T-helper 22 cell (primary cell): ENCODE measurements at places on chromosomes 1 and 21.

- DNase-seq, result no peak
Observed at GRCh38 chr1:83794384-83794783, 204.5 kb downstream of the TTLL7 start.

DNA sequence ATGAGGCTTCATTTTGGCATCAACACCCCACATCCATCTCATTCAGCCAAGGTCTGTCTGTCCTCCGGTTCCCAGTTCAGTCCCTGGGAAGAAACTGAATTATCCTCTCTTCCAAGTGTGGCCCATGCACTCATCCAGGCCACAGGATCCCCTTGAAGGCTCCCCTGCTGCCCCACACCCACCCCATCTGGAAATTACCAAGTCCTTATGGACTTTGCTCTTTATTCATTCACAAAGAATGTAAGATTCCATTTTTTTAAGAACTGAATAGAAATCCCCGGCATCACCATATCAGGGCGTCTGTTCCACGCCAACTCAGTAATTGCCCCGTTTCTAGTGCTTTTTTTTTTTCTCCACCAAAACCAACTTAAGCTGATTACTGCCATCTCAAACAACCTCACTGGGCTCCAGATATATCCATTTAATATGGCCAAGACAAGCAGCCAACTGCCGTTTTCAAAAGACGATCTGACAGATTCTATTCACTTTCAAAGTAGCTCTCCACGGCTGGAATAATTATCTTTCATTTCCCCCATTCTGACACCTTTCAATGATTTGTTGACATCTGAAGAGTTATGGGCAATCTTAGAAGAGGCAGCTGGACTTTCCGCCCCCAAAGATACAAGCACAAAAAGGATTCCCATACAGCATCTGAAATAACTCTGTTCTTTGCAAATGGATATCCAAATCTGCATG is 55.9 kb downstream of the OLIG1 start:
- DNase-seq, result no peak

- DNase-seq, result no peak
Observed at GRCh38 chr1:183628537-183628936, 7.0 kb downstream of the ARPC5 start.

- DNase-seq, result no peak
Observed at GRCh38 chr1:7693662-7694061, 77.4 kb upstream of the VAMP3 start.

DNA sequence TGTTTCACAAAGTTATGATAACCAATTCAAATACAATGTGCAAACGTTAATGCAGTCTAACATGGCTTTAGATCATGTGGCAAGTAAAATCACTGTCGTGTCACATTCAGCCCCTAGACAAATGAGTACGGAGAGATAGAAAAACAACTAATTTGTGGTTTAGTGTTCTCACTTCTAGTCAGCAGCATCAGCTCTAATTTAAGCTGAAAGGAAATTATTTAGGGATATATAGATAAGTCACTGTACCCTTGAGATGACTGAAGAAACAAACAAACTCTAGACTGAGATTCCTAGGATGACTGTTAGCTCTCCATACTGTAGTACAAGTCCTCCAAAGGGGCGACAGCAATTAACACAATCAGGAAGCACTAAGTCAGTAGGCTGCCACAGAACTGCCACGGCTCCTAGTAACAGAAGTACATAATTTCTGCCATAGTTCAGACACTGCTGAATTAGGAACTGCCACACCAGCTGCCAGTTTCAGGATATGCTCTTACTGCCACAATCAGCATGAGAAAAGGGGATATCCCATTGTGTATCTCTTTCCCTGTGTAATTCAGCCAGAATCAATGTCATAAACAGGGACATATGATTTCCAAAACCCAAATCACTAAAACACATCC is 150.4 kb upstream of the NEGR1 start:
- DNase-seq, result no peak

GRCh38 chr1:58786184-58786926 is 2.5 kb upstream of the JUN start:
- no peak for DNase-seq

- peak; percentile 53 for DNase-seq
Observed at GRCh38 chr1:161726473-161727255, 5.3 kb downstream of the FCRLB start.

DNA sequence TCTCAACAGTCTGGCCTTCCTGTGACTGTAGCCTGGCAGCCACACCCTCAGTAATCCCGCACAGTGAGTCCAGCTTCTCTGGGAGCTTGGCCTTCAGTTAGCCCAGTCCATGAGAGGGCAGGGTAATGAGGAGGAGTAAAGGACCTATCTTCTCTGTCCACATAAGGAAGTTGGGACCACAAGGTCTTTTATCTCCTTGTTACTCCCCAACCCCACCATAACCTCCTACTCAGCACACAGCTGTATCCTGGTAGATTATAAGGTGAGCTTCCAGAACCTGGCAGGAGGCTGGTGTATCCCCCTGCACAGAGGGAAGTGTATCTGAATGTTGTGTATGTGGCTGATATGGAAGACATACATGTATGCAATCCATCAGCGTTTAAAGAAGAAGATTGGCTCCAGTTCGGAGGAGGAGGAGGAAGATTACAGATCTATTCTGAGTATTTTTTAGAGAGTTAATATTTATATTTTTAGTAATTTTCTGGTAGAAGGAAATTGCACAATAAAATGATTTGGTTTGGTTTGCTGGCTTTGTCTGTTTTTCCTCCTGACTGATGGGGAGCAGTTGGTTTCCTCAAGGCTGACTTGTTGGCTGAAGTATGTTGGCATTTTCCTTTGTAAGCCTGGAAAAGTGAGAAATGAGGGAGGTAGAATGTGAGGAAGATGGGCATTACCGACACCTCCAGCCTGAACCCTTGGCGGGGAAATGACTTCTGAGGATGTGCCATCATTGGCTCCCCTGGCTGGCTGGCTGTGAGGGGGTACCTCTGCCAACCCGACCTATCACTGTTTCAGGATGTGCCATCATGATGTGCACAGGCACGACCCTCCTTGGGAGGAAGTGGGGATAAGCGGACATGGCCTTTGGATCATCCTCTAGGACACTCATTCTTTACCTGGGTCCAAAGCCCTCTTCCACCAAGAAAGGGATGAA is 5.0 kb downstream of the C1orf226 start:
- no peak for DNase-seq

DNA sequence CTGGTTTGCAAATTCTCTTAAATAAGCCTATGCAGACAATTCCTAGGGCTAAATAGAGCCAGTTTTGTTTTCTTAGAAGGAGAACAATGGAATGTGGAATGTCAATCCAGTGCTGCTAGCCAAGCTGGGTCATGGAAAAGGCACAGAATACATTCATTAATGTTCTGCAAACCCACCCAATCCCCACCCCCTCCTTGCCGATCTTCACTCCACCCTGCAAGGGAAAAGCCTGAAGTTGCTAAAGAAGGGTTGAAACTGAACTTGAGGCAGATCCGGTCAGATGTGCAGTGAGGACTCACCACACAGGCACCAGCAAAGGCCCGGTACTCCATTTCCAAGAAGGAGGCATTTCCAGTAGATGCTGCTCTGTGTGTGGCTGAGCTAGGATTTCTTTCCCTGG is 179.6 kb downstream of the PLPP3 start:
- no peak for DNase-seq

- no peak for DNase-seq
Observed at GRCh38 chr1:40132383-40133311, 28.5 kb upstream of the RLF start.

DNA sequence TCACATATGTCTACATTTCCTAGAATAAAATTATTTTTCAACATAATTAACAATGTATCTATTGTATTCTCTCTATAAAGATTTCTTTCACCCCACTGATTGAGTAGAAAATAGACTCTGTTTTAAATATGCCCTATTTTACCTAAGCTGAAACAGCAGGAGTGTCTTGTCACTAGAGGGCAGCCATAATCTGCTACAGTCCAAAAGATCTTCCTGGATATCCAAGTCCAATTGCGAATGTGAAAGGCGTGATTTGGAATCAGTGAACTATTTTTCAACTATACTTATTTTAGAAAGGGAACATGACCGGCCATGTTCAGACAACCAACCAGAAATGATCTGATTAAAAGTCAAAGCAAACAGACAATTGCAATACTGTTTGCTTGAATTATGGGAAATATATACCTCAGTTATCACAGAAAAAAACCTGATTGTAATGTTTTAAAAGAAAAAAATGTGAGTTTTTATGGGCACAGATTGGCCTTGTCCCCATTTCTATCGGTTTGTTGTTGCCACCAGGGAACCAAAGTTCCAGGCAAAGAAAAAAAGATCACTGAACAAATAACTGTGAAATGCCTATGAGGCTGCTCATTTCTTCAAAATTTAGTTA is 1211.0 kb upstream of the ADGRL4 start:
- no peak for DNase-seq

DNA sequence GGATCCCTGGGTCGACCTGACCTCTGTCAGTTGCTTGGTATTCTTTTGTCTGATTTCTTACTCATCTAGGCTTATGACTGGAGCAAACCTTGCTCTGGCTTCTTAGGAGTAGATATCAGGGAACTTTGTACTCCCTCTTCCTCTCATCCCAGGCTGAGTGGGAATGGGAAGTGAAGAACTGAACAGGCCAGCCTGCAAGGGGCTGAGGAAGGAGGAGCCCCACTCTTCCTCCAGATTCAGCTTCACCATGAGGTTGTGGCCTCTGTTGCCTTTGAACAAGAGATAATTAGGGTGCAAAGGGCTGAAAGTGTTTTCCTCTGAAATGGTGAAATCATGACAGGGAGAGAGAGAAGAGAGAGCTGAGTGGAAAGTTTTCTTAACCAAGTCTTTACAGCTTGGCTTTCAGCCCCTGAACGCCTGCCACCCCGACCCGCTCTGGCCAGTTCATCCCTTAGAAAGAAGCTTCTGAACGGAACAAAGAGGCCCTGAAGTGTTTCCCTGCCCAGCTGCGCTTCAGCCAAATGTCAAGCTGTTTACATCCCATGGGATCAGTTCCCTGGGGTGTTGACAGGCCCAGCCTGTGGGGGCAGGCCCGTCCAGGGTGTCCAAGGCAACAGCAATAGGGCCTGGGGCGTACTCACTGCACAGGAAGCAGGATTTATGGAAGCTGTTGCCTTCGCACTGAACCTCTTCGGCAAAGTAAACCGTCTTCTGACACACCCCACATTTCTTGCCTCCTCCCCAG is 11.2 kb downstream of the CSRP1 start:
- DNase-seq, result no peak

GRCh38 chr21:35426469-35426868 is 377.4 kb upstream of the RUNX1 start:
- DNase-seq, result no peak

DNA sequence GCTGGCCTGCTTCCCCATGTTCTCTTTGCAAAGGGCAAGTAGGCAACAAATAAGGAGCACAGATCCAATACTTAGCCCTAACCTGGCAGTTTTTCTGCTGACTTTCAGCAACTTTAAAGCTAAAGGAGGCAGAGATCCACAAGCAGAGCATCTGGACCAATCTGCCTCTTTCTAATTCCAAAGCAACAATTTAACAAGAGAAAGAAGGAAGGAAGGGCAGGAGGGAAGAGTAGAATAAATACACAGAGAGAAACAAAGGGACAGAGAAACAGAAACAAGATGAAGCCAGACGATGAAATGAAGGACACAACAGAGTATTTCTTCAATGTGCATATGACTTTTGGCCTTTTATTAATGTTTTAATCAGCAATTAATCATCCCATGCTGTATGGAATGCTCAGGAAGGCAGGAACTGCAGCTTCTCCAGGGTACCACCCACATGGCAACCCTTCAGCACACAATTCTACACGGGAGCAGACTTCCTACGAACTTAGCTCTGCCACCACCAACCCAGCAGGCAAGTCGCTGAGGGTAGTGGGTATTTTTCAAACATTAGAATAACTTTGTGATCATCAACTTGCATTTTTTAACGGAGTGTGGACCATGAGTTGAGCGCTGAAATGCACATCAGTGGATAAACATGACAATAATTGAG is 15.3 kb downstream of the CLCC1 start:
- DNase-seq, result no peak

DNA sequence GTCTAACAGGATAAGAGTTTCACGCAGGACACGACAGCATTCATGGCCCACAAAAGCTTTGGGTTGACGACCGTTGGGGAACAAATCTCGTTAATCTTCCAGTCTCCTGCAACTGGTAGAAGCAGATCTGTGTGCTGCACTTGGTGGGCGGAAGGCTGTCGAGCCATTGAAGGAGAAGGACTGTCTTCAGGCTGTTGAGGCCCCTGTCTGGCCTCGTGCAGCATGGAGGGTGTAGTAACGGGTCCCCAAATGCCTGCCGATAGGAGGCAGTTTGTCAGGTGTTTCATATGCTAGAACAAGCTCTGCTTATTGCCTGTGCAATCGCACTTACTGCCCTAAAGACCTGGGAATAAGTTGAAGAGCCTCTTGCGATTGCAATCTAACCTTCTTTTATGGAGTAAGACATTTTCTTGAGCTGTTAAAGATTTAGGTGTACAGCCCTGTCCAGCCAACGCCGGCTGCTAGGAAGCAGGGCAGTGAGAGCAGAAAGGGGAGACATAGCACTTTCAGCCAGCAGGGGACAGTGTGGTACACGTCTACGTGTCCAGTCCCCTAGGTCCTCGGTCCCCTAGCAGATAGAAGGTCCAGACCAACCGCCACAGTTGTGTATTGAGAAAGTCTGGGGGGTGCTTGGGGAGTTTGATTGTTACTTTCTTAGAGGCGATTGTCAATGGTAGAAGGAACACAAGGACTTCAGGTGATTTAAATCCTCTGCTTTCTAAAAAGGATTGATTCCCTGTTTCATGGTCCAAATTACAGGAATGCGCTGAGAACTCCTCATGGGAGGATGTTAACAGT is 102.3 kb upstream of the TMPRSS2 start:
- DNase-seq, result no peak

- no peak for DNase-seq
Observed at GRCh38 chr1:1120866-1121591, 5.1 kb upstream of the C1orf159 start.

- no peak for DNase-seq
Observed at GRCh38 chr1:178266619-178267066, 172.7 kb downstream of the RASAL2 start.

GRCh38 chr1:110292031-110292741 is 47.0 kb upstream of the RBM15 start:
- no peak for DNase-seq

DNA sequence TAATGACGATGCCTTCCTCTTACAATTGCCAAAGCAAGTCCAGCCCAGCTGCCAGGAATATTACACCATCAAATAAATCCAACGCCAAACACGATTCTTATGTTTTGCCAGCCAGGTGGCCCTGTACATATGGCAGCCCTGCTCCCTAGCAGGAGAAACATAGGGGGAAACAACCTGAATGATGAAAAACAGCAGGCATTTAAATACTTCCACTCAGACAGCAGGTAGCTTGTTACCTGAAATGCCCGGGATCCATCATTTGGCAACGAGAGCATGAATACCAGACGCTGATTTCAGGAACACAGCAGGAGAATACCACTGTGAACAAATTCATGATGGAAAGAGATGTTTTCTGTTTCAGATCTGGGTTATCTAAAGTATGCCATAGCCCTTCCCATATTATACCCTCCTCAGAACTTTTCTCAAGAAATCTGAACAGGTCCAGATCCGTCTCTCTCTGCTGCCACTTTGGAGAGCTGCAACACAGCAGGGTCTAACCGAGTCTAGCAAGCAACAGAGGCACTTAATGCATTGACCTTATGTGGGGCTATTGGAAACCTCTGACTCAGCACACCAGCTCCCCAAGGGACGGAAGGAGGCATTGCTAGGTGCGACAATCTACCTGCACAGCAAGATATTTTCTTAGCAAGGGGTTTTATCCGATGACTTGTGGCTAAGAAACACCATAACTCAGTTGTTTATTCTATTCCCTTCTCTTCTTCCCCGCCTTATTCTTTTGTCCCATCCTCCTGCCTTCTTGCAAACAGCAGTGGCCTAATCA is 166.3 kb downstream of the BARHL2 start:
- no peak for DNase-seq

- DNase-seq, result no peak
Observed at GRCh38 chr1:234674218-234674815, 64.3 kb upstream of the IRF2BP2 start.
